Umbilical cord (tissue), 2 donors: ENCODE measurements at places on chromosomes 5 and 9. TPM values are rescaled to one million over a fixed set of nuclear protein-coding genes. Genes with fewer than 3 reads are reported as not detected.

- DNase-seq, result peak; percentile 71
Observed at GRCh38 chr5:138369706-138370105, 17.2 kb downstream of the KDM3B start.

Gene PCDHB7
- total RNA-seq, result 3.6 TPM

GRCh38 chr9:89426384-89426961, 71.4 kb downstream of the SEMA4D start:
- no peak for DNase-seq

DNA sequence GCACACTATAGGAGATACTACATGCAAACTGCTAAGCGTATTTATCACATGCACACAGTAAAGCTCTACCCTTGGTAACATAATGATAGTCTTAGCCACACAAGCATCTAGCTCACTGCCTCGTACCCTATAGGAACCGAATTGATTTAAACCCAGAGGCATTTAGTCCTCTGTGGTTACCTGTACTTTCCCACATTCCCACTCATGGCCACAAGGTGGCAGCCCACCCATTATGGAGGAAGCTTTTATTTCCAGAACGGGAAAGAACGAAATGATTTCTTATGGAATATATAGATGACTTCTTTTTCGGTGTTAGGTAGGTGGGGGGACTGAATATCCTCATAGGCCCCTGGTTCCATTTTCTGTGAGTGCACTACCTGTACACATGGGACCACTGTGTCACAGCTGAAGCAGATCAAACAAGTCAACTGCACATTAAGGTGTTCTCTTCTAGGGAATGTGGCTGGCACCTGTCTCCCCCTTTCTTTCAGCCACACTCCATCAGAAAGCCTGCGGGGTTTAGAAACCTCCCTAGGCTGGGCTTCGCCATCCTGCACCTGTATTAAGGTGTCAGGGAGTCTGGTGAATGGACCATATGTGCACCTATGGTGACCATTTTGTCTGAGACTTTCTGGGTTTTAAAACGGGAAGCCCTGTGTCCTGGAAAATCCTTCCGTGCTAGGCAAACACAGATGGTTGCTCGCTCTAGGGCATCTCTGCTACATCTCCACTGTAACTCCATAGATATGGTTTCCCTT, 313.2 kb downstream of the SLIT3 start:
- peak; percentile 75 for DNase-seq

DNA sequence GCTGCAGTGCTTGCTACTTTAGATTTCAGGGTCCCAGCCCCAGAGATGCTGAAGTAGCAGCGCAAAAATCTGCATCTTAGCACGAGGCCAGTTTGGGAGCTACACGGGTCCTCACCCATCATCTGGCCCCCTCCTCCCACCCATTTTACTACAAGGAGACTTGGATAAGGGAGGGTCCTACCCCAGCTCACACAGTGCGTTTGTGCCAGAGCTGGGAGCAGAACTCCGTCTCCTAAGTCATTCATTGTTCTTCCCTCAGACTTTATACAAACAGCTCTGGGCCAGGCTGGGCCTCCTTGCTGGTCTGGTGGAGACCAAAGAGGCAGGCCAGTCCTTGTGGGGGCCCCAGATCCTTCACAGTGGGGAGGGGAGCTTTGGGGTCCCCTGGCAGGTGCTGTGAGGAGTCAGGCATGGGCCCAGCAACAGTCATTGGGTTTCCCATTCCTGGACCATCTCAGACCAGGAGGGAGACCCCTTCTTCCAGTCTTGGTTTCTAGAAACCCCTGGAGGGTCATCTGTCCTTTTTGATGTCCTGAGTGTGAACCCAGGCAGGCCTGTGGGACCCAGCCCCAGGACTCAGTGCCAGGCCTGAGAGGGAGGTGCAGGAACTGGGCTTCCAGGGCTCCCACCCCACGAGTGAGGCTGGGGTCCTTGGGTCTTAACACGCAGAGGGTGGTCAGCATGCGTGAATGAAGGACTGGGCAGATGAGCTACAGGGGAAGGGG, 2.3 kb upstream of the IL17B start:
- no peak for DNase-seq

DNA sequence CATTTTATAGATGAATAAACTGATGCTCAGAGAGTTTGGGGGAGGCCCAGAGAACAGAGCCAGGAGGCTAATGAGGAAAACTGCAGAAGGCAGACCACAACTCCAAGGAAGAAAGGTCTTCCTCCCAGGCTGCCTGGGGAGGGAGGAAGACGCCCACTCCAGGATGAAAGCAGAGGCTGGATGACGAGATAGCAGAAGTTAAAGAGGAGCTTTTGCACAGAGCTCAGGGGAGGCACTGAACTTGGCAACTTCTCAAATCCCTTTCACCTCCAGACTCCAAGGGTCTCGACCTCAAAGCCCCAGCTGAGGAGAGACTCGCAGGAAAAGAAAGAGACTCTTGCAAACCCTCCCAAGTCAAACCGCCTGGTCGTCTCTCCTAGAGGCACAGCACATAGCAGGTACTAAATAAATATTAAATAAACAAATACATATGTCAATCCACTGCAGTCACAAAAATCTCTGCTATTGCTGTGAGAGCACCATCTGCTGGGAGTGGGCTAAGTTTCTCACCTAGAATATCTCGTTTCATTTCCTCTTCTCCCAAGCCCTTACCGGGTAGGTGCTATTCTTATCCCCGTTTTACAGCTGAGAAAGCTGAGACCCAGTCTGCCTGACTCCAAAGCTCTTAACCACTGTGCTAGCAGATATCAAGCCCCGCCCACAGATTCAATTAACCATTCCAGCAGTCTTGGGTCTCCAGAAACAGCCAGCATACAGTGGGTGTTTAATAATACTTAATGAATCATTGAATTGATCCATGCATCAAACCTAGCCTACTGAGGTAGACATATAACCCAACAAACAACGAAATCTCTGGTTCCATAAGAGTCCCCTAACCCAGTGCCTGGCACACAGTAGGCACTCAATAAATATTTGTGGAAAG, 97.8 kb upstream of the HAND1 start:
- DNase-seq, result no peak

Gene TAS2R1
- total RNA-seq, result 0.72 TPM
